ENCODE measurements at places on chromosomes 3 and 15. TPM values are rescaled to one million over a fixed set of nuclear protein-coding genes. Genes with fewer than 3 reads are reported as not detected.

Gene KATNBL1
- 28.5 TPM for total RNA-seq

Gene GOLGA6L10
- total RNA-seq = 0.39 TPM

Gene NANOGP8
- total RNA-seq = not detected

DNA sequence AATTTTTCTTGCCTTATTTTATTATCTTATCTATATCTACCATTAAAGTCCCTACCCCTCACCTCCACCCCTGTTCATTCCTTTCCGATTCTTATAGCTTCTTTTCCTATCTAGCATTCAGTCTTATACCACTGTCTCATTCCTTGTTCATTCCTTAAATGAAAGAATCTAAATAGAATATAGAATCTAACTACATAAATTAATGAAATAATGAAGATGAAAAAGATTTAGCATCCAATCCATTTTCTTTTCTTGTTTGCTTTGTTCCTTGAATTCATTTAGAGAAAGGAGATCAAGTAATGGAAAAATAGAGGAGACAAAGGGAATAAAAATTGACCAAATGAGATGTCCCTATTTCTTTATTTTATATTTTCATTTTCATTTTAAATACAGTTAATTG is 67.2 kb downstream of the OPA1 start:
- DNase-seq = no peak

- no peak for DNase-seq
Measured at GRCh38 chr3:45207446-45207845, 18.6 kb downstream of the TMEM158 start.

DNA sequence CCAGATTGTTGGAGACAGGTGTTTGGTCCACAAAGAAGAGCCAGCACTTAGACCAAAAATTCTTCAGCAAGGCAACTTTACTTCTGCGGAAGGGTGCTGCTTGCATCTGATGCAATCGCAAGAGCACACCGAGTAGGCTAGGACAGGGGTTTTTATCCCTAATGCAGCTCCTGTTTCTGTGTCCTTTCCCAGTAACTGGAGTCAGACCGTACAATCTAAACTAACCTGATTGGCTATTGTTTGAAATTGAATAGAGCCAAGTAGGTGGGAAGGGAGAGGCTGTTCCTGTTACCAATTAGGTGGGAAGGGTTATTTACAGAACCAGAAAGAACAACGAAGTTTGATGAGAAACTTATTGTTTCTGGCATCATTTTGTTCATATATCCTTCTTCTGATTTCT is 77.6 kb downstream of the CHCHD4 start:
- DNase-seq = no peak

- no peak for DNase-seq
Measured at GRCh38 chr15:52784799-52785671, 5.1 kb downstream of the ONECUT1 start.

DNA sequence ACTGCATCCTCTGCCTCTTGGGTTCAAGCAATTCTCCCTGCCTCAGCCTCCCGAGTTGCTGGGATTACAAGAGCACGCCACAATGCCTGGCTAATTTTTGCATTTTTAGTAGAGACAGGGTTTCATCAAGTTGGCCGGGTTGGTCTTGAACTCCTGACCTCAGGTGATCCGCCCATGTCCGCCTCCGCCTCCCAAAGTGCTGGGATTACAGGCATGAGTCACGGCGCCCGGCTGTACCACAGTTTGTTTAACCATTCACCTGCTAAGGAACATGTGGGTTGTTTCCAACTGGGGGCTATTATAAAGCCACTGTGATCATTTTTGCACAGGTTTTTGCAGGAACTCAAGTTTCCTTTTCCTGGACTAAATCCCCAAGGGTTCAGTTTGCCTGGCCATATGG is 123.2 kb upstream of the RAP2B start:
- no peak for DNase-seq

- no peak for DNase-seq
Measured at GRCh38 chr3:28682121-28682520, 333.5 kb upstream of the AZI2 start.

- peak; percentile 46 for DNase-seq
Measured at GRCh38 chr15:26051761-26052675, 188.9 kb upstream of the ATP10A start.

DNA sequence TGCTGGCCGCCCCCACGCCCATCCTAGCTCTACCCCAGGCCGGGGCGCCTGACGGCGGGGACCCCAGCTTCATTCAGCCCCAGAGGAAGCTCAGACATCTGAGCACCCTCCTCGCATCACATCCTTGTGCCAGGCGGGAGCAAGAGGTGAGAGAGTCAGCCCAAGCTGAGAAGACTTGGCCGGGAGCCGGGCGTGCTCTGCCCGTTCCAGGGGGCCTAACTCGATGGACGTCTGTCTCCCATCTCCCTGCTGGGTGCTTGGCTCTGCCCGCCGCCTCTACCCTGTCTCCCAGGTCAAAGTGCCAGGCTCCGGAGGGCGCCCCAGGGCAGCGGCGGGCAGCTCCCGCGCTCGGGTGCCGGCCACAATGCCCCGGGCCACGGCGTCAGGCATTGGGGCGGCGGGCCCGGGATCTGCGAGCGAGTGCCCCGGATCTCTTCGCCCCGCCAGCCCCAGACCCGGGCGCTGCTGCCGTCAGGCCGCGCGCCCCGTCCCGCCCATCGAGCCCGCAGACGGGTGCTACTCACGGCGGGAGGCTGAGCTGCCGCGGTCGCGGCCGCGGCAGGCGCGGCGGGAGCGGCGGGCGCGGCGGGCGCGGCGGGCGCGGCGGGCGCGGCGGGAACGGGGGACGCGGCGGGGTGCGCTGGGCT is 388 bp downstream of the DAPK2 start:
- DNase-seq = no peak

GRCh38 chr3:63972987-63973386 is 50.3 kb downstream of the PSMD6 start:
- no peak for DNase-seq

GRCh38 chr3:52402706-52403270 is 42.1 kb downstream of the SEMA3G start:
- no peak for DNase-seq
